Psoas muscle (tissue), 8 donors: ENCODE measurements at places on chromosomes 2 and 18. TPM values are rescaled to one million over a fixed set of nuclear protein-coding genes. Genes with fewer than 3 reads are reported as not detected.

GRCh38 chr18:77360315-77361190, 110.9 kb downstream of the GALR1 start:
- no peak for DNase-seq

DNA sequence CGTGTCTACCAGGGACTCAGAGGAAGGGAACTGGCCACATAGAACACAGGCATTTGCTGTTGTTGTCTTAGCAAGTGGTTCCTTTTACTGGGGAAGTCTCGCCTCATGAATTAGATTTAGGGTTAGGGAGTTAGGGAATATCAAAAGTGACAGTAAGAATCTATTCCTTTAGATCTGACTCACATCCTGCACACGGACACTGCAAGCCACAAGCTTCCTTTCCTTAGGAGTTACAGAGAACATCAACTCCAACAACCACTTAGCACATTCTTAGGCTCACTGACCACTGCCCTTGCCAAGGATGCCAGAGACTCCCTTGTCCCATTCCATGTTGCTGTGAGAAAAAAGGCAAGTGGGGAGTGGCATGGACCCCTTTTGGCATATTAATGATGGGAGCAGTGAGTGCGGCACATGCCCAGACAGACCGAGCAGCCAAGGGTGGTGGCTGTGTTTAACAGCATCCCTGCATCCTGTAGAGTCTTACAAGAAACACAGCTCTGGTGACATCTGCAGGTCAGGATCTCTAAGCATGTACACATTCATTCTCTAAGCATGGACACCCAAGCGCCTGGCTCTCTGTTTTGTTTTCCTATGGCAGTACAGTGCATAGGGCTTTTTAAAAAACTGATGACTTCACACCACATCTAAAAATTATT, 745.6 kb upstream of the RAB6C start:
- no peak for DNase-seq

- peak; percentile 31 for DNase-seq
These were observed 3.7 kb upstream of the SPR start for GRCh38 chr2:72883356-72883962.

GRCh38 chr2:159140070-159140769, 146.3 kb downstream of the WDSUB1 start:
- no peak for DNase-seq

The TMEM200C gene
- under 0.01 TPM for polyA plus RNA-seq

The CCDC88A gene
- 8.9 TPM for polyA plus RNA-seq

The LRRFIP1 gene
- polyA plus RNA-seq, result 50.4 TPM

The KCNJ3 gene
- 0.22 TPM for polyA plus RNA-seq

GRCh38 chr2:140063356-140063755, 1283.2 kb upstream of the NXPH2 start:
- DNase-seq, result no peak

The ARMC9 gene
- polyA plus RNA-seq, result 2.2 TPM

DNA sequence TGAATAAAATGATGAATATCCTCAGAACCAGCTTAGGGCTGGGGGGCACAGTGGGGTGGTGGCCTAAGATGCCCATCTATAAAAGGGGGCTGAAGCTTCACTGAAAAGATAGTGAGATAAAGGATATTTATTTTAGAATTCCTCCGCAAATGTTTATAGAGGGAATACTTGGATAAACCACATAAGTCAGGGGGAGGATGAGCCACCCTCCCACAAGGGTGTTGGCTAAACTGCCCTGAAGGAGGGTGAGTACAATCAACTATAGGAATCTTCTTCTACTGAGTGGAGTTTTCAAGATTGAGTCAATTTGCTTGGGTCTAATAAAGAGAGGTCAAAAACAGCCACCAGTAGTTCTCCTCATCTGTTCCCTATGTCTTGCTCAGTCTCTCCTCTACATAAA, 114.5 kb upstream of the TANK start:
- DNase-seq, result no peak

GRCh38 chr2:129092956-129093355, 774.3 kb upstream of the HS6ST1 start:
- no peak for DNase-seq

- DNase-seq, result no peak
These were observed 482.7 kb downstream of the DLGAP1 start for GRCh38 chr18:3972291-3972930.

DNA sequence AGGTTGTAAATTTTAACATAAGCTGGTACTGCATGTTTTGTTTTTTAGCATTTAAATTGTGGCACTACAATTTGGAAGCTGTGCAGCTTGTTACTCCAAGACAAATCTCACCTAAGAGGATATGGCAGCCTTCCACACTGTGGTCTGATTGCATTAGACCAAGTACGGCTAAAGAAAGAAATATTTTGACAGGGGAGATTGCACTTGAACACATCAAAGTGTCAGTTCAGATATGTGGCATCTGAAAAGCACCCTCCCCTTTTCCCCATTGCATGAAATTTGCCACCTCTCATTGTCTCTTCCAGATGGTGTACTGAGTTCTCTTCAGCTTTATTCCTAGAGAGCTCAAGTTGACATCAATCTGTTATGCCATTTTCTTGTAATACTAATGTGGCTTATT, 295.9 kb downstream of the ERBB4 start:
- DNase-seq, result no peak

- no peak for DNase-seq
These were observed 194.0 kb downstream of the VWC2L start for GRCh38 chr2:214604861-214605260.

The TNFRSF11A gene
- polyA plus RNA-seq, result 0.12 TPM

The CBLN2 gene
- polyA plus RNA-seq, result not detected

GRCh38 chr2:227717687-227718567, at the start of gene SLC19A3:
SLC19A3 (minus strand) TSS chr2:227718028; CDS start chr2:227702318, 15,710 bp downstream.
- DNase-seq, result peak; percentile 89

DNA sequence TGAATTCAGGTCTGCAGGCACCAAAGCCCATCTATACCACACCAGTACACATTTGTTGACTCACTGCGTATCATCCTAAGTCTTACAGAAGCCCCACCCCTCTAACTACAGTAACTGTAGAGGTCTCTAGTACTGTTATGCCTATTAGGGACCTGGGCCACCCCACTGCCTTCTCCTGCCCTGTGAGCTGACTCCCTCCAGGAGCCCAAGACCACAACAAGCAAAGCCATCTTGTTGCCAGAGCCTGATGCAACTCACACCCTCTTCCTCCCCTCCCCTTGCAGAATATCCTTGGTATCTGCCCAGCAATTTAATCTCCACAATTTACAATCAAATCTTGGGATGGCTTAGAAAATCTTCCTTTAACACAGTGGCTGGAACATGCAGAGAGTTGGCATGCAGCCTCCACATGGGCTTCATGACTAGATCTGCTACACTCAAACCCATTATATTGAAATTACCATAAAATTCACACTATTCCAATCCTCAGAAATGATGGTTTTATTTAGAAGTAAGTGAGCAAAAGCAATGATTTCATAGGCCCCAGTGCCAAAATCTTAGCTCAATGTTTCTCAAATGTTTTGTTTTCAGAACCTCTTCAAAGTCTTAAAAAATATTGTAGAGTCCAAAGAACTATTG, 17.7 kb upstream of the CYP1B1 start:
- no peak for DNase-seq

The PAX3 gene
- 1.9 TPM for polyA plus RNA-seq

DNA sequence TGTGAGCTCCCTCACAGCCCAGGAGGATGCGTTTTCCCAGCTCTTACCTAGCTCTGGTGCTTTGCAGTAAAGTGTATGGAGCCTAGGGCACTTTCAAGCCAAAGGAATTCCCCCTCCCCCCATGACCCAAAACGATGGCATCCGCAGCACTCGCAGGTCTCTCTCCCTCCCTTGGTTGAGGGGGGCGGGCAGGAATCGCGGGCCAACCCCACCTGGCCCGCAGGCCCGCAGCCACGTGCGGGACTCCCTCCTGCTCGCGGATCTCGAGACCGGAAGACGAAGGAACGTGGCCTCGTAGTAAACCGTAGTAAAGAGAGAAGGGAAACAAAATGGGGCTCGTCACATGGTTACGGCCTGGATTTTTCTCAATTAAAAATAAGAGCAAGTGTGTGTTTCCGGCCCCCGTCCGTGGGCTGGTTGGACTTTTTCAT, 8.5 kb downstream of the IRS1 start:
- no peak for DNase-seq

The BAZ2B gene
- polyA plus RNA-seq, result 7.5 TPM

The ZC3H6 gene
- 1.2 TPM for polyA plus RNA-seq

The PID1 gene
- 4.7 TPM for polyA plus RNA-seq
